NCI-H1930 (cell line): ENCODE measurements at places on chromosomes 1 and 21.

DNA sequence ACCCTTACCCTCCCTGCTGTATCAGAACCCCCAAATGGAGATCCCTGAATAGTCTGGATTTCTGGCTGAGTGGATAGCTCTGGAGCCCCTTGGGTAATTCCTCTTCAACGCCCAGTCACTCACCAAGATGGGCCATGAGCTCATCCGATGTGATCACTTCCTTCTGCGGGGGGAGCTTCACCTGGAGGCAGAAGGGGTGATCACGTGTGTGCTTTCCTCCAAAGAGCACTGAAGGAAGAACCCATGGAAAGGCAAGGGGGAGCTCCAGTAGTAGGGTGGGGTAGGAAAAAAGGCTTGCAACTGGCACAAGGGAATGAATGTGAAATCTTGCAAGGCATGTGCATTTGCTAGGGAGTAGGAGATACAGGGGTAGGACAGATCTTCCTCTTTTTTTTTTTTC, 5.1 kb downstream of the MINDY1 start:
- no peak for DNase-seq

DNA sequence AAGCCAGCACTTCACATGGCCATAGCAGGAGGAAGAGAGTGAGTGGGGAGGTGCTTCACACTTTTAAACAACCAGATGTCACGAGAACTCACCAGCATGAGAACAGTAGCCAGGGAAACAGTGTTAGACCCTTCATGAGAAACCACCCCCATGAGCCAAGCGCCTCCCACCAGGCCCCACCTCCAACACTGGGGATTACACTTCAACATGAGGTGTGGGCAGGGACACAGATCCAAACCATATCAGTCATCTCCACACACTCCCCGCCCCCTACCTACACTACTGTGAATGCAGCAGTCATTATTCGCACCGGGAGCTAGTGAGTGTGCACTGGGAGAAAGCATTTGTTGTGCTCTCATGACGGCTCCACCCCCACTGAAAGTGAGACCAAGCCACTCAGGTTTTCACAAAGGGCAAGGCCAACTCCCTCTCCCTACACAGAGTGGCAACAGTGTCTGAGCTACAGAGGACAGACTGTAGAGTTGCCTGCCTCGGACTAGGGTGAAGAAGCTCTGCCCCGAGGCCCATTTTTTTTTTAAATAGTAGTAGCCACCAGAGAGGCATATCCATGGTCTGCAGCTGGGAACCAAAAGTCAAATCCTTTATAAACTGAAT, 125.6 kb downstream of the BARHL2 start:
- DNase-seq: no peak

DNA sequence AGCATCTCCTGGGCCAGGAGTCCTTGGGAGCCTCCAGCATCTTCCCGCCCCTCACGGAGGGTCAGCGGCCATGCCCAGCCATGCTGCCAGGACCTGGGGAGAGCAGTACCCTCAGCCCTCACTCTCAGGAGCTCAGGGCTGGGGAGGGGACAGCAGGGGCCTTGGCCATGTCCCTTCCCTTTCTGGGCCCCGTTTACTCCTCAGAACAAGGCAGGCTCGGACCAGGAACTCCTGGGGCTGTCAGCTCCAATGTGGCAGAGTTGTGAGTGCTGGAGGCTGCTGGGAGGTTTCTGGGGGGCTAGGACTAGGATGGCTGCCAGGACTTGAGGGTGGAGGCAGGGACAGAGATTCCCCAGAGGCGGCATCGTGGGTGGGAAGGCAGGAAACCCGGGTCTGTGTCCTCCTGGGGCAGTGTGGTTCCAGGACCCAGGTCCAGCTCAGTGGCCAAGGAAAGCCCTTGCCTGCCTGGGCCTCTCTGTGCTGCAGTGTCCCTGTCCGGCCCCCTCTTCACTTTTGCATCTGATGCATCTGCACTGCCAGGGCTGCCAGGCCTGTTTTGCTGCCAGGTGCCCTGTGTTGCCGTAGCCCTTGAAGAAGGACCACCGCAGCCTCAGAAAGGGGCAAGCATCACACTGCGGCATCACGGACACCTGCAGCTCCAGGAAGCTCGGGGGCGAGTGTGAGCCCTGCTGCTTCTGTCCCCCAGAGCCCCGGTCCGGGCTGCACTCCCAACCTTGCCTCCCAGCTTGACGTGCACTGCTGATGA, 223.9 kb downstream of the CAMTA1 start:
- no peak for DNase-seq

DNA sequence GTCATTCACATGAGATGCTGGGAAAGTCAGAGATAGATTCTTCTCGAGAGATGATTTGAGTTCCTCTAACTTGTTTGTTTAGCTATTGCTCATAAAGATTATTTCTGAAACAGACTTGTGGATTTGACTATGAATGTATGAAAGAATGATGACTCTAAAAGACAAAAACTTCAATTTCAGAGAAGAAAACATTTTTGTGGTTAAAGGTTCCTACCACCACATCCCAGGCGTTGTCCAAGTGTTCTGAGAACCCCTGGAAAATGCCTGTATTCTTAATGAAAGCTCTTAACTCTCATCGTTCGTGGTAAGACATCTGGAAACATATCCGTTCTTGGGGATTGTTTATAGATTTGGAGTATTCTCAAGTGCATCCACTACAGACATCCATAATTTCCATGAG, 228.7 kb downstream of the BARHL2 start:
- no peak for DNase-seq
